ENCODE measurements at places on chromosomes 3 and 15.

GRCh38 chr15:55917881-55918296, 75.5 kb downstream of the NEDD4 start:
- DNase-seq: no peak

DNA sequence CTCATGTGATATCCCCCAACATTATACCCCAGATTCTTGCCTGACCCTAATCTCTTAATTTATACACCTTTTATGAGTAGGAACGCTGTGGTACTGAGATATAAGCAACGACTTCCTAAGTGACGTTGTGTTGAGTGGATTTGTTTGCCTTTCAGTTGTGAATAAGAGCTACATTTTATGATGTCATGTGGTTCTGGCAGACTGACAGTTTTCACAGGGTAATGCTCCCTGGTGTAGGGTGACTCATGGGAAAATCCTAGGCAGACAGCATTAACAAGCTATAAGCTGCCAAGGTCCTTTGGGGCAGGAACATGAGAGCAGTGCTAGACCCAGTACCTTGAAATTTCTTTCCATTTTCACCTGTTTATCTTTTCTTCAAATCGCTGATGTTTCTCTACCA, 11.2 kb downstream of the C3orf52 start:
- DNase-seq: peak; percentile 4

DNA sequence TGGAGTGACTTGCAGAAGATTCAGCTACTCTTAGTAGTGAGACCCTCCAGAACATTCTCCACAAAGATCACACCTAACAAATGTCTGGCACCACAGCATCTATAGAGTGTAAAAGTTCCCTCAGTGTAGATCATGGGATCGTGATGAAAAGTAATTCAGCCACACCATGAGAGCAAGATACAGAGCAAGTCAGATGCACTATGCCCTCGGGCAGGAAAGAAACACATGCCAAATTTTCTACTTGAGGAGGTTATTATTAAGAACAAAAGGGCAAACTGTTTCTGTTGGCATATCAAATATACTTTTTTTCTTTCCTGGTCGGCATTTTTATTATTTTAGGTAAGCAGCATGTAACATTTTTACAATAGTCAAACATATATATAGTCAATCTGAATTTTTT, 44.8 kb upstream of the SNTN start:
- no peak for DNase-seq

- DNase-seq: no peak
Observed at GRCh38 chr3:195762249-195762585, 41.4 kb downstream of the MUC20 start.

DNA sequence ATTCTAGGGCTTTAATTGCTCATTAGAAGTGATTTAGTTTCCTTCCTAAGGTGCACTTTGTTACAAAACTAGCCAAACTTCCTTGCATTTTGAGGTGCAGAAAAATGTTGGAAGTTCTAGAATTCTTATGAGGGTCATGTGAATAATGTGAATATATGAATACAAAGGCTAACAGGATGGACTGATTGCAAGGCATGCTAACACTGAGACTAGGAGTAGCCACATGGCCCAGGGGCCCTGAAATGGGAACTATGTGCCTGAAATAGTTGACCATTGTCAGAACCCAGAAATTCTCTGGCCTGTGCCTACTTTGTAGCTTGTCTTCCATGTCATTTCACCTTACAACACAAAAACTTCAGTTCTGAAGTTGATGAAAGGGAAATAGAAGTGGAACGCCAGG, 10.8 kb downstream of the ASB7 start:
- DNase-seq: no peak

DNA sequence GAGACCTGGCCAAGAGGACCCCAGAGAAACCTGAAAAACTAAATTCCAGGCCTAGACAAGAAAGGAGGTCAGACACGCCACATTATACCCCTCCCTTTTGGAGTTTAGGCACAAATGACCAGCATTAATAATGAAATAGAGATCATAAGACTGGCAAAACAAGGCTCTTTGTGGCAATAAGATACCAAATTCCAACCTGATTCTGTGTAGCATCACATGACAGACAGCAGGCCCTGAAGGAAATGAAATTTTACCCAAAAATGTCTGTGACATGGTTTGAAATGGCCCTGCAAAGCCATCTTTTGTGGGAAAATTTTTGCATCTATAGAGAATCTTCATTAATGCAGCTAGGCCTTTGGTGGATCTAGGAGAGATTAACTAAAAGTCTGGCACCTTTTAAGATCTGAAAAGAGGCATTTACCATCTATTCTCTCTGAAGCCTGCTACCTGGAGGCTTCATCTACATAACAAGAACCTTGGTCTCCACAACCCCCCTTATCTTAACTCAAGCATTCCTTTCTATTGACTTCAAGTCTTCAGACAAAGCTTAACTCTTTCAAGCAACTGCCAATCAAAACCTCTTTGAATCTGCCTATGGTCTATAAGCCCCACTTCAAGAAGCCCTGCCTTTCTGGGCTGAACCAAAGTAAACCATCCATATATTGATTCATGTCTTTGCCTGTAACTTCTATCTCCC, 8.0 kb downstream of the FAM174B start:
- no peak for DNase-seq

DNA sequence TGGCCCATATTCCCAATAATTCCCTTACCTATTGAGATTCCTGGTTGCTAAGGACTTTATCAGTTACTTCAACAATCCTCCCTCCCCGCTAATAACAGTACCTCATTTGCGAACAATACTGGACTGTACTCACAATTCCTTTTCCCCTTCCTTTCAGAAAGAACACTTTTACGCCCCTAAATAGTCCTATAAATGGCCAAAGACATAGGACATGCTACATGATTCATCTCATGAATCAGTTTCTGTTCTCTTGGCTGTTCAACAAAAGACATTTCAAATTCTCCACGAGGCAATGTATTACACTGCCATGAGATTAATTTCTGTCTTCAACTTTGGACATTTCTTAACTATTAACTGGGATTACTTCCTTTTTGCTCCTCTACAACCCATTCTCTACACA, 264.4 kb downstream of the TIGIT start:
- DNase-seq: no peak

DNA sequence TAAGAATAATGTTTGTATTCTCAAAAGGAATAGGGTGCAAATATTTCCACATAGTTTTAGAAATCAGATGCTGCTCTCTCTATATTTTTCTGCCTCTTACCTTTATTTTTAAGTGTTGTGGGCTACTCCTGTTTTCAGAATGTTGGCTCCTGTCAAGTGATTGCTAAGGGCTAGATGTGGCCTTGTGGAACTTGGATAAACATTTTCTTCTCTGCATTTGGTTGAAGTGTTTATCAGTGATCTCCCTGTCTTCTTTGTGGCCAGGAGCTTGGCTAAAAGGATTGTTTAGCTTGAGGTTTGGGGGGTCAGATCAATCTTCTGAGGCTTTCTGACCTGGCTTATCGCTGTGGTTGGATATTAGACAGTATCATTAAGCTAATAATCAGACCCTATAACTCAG, 112.6 kb downstream of the TCF12 start:
- DNase-seq: no peak

DNA sequence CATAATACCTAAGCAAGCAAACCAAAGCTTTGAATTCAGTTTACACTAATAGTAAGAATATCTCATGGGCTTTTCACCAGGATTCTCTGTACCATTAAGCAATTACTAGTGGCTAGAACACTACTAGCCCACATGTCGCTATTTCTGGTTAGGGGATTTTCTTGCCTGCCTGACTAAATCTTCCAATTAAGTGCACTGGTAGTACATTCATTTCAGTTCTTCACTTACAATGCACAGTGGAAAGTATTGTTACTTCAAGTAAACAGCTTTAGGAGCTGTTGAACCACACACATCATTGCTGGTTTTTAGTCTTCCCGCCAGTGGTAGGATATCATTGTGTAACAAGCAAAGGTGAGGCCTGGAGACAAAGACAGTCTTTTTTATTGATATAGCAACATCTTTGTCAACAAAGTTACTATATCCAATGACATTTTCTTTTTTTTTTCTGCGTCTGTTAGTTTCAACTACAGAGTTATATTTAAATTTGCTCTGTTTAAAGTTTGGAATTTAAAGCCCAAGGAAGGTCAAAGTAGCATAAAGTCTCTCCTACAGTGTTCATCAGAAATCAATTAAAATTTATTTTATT, 826.8 kb upstream of the NR2F2 start:
- no peak for DNase-seq

- no peak for DNase-seq
Observed at GRCh38 chr15:91411586-91411985, 311.5 kb downstream of the SV2B start.

GRCh38 chr3:9689757-9690156, 13.9 kb upstream of the CPNE9 start:
- no peak for DNase-seq

- DNase-seq: no peak
Observed at GRCh38 chr15:92075764-92076163, 222.3 kb downstream of the SLCO3A1 start.

DNA sequence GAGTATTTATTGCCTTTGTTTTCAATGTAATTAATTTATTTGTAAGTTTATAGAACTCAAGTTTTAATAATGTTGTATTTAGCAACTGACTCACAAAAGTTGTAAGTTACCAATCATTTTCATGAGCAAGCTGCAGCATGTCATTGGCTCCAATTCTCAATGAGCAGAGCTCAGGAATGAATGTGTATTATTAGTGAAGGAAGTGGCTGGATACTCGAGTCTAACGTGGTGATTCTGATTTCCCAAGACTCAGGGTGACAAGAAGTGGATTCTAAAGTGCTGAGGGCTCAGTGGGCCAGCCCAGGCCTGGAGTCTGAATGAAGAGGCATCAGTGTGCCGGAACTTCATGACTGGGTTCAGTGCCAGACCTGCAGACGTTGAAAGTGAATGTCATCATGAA, 39.6 kb downstream of the CLDN11 start:
- DNase-seq: no peak

GRCh38 chr15:94098921-94099573, 132.3 kb upstream of the MCTP2 start:
- DNase-seq: no peak

GRCh38 chr3:56468184-56469106, at the start of gene ERC2:
Gene ERC2 (minus strand): TSS chr3:56468467.
- DNase-seq: no peak

DNA sequence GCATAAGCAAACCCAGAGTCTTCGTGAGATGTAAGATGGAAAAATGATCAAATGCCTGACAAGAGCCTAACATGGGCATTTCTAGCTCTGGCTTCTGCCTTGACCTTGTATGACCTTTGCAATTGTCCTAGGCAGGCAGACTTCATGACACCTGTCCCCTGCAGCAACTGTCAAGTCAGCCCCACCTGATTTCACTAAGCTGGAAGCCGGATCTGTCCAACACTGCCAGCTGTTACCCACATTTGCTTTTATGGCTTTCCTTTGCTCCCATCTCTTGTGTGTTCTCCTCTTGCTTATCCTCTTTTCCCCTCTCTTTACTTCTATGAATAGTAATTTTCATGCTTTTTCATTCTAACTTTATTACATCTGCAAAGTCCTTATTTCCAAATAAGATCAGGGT, 48.5 kb upstream of the TNIK start:
- DNase-seq: no peak

GRCh38 chr15:31306426-31307269, 20.0 kb upstream of the KLF13 start:
- DNase-seq: no peak

- no peak for DNase-seq
Observed at GRCh38 chr3:17765819-17766472, 23.5 kb upstream of the TBC1D5 start.

- no peak for DNase-seq
Observed at GRCh38 chr3:17075907-17076306, 191.2 kb downstream of the PLCL2 start.

- DNase-seq: no peak
Observed at GRCh38 chr3:42270561-42270960, 4.6 kb upstream of the CCK start.

- DNase-seq: no peak
Observed at GRCh38 chr3:52248816-52249547, 3.4 kb downstream of the PPM1M start.

DNA sequence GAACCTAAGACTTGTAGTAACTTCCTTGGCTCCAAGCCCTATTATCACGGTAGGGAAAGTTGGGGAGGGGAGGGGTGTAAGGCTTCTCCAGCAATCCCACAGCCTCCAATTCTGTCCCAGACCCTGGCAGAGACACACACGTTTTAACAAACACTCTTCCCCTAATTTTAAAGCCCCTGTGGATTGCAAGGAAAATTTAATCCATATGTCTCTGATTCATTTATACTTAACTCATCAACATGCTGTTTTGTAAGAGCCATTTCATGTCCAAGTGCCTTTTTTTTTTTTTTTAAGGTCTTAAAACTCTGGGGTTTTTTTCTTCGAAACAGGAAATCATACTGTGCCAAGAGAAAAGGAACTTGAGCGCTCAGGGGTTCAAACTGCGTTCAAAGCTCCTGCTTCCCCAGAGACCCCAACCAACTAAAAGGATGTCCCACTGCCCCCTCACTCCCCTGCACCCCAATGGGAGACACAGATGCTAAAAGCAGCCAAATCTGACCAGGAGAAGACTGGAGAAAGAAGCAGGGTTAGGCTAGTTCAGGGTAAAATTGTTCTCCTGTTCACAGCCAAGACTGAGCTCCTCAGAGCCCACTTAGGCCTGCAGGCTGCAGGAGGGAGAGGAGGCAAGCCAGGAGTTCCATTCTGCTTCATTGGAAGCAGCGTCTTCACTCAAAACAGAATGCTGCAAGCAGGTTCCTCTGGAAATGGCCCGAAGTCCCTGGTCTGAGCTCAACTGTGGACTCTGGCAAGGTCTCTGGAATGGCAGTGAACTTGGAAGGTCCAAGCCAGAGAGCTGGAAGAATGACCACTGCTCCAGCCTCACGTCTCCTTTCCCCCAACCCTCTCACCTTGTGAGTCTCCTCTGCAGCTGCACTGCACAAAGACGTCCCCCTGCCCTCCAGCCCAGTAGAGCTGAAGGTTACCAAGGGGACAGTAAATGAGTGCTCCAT, 172.5 kb downstream of the NTRK3 start:
- no peak for DNase-seq

GRCh38 chr15:99137111-99137546, 32.2 kb downstream of the SYNM start:
- DNase-seq: no peak

- DNase-seq: peak; percentile 5
Observed at GRCh38 chr3:190877925-190878324, 15.4 kb upstream of the GMNC start.

DNA sequence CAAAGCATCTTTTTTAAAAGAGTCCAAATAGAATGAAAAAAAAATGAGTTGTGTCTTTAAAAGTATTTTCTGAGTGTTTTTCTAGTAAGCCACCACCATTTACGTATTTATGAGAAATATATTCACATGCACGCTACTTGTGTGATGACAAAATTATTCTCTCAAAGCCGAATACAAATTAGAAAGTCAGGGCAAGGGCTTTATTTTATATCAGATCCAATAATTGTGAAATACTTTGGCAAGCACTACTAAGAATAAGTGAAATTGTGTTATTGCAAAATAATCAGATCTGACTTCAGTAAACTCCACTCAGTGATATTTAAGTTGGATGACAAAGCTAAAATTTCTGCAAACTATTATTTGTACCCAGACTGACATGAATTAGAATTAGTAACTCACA, 589.3 kb upstream of the KCNMB2 start:
- no peak for DNase-seq

- DNase-seq: no peak
Observed at GRCh38 chr15:26261413-26261812, 398.3 kb upstream of the ATP10A start.

- DNase-seq: no peak
Observed at GRCh38 chr3:134601539-134602439, 49.0 kb downstream of the KY start.

- DNase-seq: peak; percentile 86
Observed at GRCh38 chr3:142028243-142028777, 121.0 kb downstream of the TFDP2 start.

- DNase-seq: no peak
Observed at GRCh38 chr3:62323241-62323640, 50.1 kb downstream of the FEZF2 start.

- no peak for DNase-seq
Observed at GRCh38 chr15:28923726-28924280, 38.0 kb downstream of the APBA2 start.

Data from hematopoietic multipotent progenitor cell treated with erythropoietin and hydrocortisone succinate and interleukin-3 and kit ligand, for 15 days (in vitro differentiated cells).